ENCODE measurements at places on chromosomes 1 and 21. TPM values are rescaled to one million over a fixed set of nuclear protein-coding genes. Genes with fewer than 3 reads are reported as not detected.

AGMAT gene
- polyA plus RNA-seq = 0.29 TPM

NUDC gene
- polyA plus RNA-seq = 45.1 TPM

FNBP1L gene
- polyA plus RNA-seq = 11.5 TPM

PLPP3 gene
- polyA plus RNA-seq = 24.1 TPM

RAB25 gene
- 11.8 TPM for polyA plus RNA-seq

SPRR4 gene
- not detected for polyA plus RNA-seq

ANGPTL3 gene
- 0.05 TPM for polyA plus RNA-seq

PTPN7 gene
- 2.9 TPM for polyA plus RNA-seq

RAVER2 gene
- 3.9 TPM for polyA plus RNA-seq

ADCY10 gene
- 0.18 TPM for polyA plus RNA-seq

PARK7 gene
- polyA plus RNA-seq = 342 TPM

JUN gene
- polyA plus RNA-seq = 91.8 TPM

BGLAP gene
- polyA plus RNA-seq = 0.31 TPM

HIPK1 gene
- 24.7 TPM for polyA plus RNA-seq

MIXL1 gene
- polyA plus RNA-seq = not detected

DRAXIN gene
- 0.01 TPM for polyA plus RNA-seq

VASH2 gene
- polyA plus RNA-seq = 0.07 TPM

GNG4 gene
- polyA plus RNA-seq = 1.2 TPM

RPE65 gene
- not detected for polyA plus RNA-seq

SYCP1 gene
- not detected for polyA plus RNA-seq

SYT14 gene
- not detected for polyA plus RNA-seq

CA6 gene
- polyA plus RNA-seq = 0.04 TPM

MCOLN3 gene
- 1.1 TPM for polyA plus RNA-seq

C1orf210 gene
- 14.5 TPM for polyA plus RNA-seq

FAM177B gene
- polyA plus RNA-seq = 0.67 TPM

ETNK2 gene
- 9.0 TPM for polyA plus RNA-seq

PRDX6 gene
- 892 TPM for polyA plus RNA-seq

GBP1 gene
- polyA plus RNA-seq = 5.5 TPM

NBL1 gene
- 163 TPM for polyA plus RNA-seq

AXDND1 gene
- 0.28 TPM for polyA plus RNA-seq

STUM gene
- 3.1 TPM for polyA plus RNA-seq

ETV3 gene
- 12.8 TPM for polyA plus RNA-seq

PADI2 gene
- 4.2 TPM for polyA plus RNA-seq

HAO2 gene
- polyA plus RNA-seq = not detected

GAS5 gene
- polyA plus RNA-seq = 1,465 TPM

PIGR gene
- polyA plus RNA-seq = 3.9 TPM

IFNLR1 gene
- 0.10 TPM for polyA plus RNA-seq

HTR6 gene
- not detected for polyA plus RNA-seq

HLX gene
- 38.4 TPM for polyA plus RNA-seq

ENAH gene
- polyA plus RNA-seq = 18.8 TPM

TFF2 gene
- polyA plus RNA-seq = 0.94 TPM

GJB3 gene
- 0.39 TPM for polyA plus RNA-seq

SPRR2A gene
- polyA plus RNA-seq = 0.14 TPM

TPTE gene
- not detected for polyA plus RNA-seq

TSACC gene
- 0.39 TPM for polyA plus RNA-seq

MFN2 gene
- 19.0 TPM for polyA plus RNA-seq

FNDC5 gene
- 4.2 TPM for polyA plus RNA-seq

OR2AK2 gene
- not detected for polyA plus RNA-seq

TP73 gene
- 0.01 TPM for polyA plus RNA-seq

TFAP2E gene
- 0.34 TPM for polyA plus RNA-seq

PALMD gene
- 9.8 TPM for polyA plus RNA-seq

NAV1 gene
- 17.2 TPM for polyA plus RNA-seq

BATF3 gene
- polyA plus RNA-seq = 8.8 TPM
